ENCODE measurements at places on chromosomes 13 and 19. TPM values are rescaled to one million over a fixed set of nuclear protein-coding genes. Genes with fewer than 3 reads are reported as not detected.

- peak; percentile 66 for DNase-seq
- no peaks in the 10 kb centered on the region for H3K27me3 ChIP-seq
- peaks cover 20% of the 10 kb centered on the region for H3K4me1 ChIP-seq
Measured at GRCh38 chr13:44431150-44431549, 57.5 kb downstream of the SERP2 start.

Gene TUBB4A
- 1.3 TPM for total RNA-seq

DNA sequence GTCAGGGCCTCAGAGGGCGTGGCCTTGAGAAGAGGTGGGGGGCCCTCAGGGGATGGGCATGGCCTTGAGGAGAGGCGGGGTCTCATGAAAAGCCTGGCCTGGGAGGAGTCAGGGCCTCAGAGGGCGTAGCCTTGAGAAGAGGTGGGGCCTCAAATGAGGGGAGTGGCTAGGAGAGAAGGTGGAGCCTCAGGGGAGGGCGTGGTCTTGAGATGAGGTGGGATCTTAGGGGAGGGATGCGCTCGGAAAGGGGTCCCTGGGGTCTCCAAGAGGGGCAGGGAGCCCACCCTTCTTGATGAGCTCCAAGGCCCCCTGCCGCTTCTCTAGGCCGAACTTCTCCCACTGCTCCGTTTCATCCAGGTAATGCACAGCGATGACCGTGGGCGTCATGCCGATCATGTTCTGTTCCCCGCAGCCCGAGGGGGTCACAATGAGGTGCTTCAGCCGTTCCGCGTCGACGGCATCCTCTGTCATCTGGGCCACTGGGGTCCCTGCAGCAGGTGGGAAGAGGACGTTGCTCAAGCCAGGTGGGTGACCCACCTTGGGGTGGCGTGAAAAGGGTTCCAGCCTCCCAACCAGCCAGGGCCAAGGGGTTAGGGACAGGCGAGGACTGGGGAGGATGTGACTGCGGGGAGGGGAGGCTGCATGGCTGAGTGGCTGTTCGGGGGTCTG is 24.3 kb upstream of the TNFSF14 start:
- no peak overlapping the region for H3K4me3 ChIP-seq
- H3K4me1 ChIP-seq: no peaks in the 10 kb centered on the region
- H3K27me3 ChIP-seq: no peaks in the 10 kb centered on the region
- no peak for DNase-seq

GRCh38 chr19:16025108-16026101 is 50.9 kb upstream of the TPM4 start:
- no peaks in the 10 kb centered on the region for H3K27me3 ChIP-seq
- no peaks in the 10 kb centered on the region for H3K4me1 ChIP-seq
- H3K4me3 ChIP-seq: no peak overlapping the region
- H3K36me3 ChIP-seq: no peaks in the 10 kb centered on the region
- no peak overlapping the region for H3K27ac ChIP-seq
- DNase-seq: peak; percentile 39
